ENCODE measurements at places on chromosomes 3 and 15.

GRCh38 chr3:127224118-127224517, 31.2 kb downstream of the PRR23E start:
- no peak for DNase-seq

GRCh38 chr3:32454111-32454510, 48.5 kb downstream of the CMTM6 start:
- DNase-seq, result no peak

DNA sequence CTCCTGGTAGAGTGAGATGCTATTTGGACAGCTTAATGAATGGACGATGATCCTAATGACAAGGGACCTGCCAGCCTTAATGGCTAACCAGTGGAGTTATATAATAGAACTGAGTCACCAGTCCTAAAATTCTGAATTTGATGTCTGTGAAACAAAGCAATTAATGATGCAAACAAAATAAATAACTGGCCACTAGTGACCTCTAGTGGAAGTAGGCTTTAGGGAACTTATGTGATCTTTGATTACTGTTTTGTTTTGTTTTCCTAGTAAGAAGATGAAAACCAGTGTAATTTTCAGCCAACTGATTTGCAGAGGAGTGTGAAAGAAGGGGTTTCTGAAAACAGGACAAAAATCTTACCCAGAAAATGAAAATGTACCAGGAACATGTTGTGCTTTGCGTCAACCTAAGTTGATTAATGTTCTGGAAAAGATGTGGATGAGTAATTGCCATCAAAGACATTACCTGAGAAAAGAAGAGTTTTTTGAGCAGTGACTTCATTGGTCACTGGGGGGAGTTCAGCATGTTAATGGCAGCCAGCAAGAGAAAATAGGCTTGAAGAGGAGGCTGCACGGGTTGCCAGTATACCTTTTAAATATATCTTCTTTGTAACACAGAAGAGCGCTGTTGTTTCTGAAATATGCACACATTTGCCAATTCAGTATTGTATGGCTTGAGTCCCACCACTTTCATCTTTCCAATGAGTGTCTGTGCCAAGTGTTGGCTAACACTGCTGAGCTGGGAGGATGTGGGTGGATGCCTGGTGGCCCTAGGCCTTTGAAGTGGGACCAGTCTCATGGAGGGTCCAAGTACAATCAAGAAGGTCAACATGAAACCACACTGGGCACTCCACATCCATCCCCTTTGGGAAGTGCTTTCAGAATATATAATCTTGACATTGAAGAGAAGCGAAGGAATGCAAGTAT, 9.3 kb downstream of the VEPH1 start:
- no peak for DNase-seq

DNA sequence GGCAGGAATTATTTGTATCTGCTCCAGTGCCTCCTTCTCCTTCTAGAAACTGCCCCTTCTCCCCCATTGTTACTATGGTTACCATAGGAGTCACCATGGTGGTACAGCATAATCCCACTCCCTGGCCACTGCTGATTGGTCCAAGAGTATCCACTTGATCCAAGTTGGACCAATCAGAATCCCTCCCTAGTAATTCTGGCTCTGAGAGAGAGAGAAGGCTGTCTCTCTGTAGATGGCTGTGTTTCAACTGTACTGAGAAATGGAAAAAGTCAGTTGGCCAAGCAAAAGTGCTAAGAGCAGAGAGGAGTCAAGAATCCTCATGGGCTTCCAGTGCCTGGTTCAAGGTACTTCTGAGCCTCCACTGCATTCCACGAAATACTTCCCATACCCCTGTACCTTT, 120.6 kb upstream of the SPATA12 start:
- DNase-seq, result no peak

- no peak for DNase-seq
Observed at GRCh38 chr15:38059665-38060064, 125.2 kb downstream of the TMCO5A start.

DNA sequence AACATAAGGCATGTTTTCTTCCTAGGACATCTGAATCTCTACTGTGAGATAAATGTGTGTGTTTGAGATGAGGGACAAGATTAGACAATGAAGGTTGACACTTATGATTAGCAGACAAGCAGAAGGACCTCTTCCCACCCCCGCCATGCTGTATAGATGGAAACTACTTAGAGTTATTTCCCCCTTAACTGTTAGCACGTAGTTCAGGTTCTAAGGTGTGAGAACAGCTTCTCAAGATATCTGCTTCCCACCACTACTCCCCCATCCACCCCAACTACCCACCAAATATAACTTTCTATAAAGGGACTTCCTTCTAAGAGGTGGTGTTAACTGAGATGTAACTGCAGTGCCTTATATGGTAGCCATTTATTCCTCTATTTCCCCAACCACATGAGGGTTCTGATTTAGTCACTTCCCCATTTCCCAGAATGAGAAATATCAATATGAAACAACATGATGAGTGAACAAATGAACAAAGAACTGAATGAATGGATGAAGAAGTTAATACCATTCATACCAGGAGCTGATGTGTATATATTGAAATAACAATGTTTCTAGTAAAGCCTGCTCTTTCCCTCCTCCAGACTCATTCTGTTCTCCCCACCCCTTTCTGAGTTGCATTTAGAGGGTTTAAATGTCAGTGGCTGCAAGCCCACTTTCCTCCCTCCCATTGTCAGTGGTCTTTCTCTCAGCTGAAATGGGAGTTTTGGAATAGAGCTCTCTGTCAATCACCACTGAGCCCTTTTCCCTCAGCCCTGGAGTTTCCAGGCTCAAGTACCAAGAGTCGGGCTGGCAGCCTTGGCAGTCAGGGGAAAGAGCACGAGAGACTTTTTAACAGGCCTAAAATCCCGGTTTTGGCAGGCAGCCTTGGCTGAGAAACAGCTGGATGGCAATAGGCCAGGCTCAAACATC, 7.7 kb upstream of the RFTN1 start:
- no peak for DNase-seq

- DNase-seq, result no peak
Observed at GRCh38 chr3:194243172-194243837, 107.4 kb downstream of the HES1 start.

DNA sequence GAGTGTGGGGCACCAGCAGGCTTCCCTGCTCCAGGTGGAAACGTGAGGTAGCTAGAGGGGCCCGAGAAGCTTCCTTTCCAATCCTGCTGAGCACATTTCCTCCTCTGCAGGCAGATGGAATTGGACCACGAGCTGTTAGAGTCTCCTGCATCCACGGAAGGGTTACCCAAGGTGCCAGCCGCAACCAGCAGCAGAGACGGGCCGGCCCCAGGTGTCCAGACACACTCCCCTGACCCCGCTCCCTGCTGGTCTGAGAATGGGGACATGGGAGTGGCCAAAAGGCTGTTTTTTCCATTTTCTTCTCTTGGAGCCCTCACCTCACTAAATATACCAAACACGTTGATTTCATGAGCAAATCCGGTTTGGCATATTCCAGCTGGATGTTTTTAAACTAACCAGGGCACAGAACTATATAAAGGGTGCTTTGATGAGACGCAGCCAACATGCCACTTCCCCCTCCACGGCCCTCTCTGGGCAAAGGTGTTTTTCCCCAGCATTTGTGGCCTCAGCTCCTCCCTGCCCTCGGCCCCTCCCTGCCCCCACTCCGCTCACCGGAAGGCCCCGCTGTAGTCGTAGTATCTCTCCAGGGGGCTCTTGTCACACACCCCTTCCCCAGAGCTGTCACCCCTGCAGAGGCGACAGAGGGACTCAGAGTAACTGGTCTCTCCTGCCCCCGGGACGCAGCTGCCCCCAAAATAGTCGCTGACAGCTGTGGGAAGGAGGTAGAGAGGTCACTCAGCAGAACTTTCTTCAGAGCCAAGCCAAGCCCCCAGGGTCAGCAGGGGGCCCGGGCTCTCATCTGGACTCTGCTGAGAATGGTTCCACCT, 7.0 kb downstream of the MELTF start:
- DNase-seq, result no peak

GRCh38 chr3:173702561-173702960, 305.0 kb downstream of the NLGN1 start:
- DNase-seq, result no peak

GRCh38 chr3:197593046-197593380, 37.2 kb upstream of the BDH1 start:
- no peak for DNase-seq

DNA sequence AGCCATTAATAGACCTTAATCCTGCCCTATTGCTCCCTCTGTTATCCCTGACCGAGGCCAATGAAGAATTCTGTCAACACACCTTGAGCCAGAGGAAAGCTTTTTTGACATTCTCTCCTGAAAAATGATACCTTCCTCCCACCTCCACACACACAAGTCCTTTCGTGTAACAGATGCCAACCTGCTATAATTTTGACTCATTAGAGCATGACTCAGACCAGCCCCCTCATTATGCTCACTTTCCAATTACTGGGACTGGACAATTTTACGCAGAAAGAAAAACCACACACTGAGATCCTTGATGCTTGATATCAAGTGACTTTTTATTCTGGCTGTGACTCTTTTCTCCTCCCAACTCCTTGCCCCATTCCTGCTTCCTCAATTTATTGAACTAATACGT, 50.9 kb downstream of the LSAMP start:
- DNase-seq, result no peak

GRCh38 chr15:38271144-38271543, 18.5 kb downstream of the SPRED1 start:
- DNase-seq, result no peak

GRCh38 chr15:36701336-36701735, 121.9 kb downstream of the CDIN1 start:
- no peak for DNase-seq

- DNase-seq, result no peak
Observed at GRCh38 chr15:61037031-61037430, 192.1 kb downstream of the RORA start.

DNA sequence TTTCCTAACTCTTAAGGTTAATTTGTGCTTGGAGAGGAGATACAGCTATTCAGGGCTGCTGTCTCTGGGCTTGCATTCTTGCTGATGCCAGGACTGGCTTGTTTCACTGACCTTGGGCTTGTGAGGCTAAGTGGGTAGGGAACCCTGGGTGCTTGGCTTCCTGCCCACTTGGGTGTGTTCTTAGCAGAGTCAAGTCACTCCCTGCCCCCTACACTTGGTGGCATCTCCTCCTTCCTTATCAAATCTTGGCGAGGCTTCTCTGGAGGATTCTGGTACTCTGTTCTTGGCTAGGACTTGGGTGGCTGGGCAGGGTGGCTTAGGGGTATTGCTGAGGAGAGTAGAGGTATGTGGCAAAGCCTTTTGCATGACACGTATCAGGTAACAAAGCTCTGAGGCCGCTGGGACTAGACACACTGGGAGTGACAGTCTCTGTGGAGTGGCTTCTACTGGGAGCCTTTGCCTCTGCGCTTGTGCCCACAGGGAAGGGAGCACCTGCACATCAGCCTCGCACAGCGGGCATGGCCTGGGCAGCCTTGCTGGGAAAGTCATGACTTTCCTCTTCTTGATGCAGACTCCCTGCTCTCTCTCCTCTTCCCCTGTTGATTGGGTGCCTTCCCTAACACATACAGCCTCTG, 41.8 kb downstream of the CHCHD6 start:
- DNase-seq, result no peak

DNA sequence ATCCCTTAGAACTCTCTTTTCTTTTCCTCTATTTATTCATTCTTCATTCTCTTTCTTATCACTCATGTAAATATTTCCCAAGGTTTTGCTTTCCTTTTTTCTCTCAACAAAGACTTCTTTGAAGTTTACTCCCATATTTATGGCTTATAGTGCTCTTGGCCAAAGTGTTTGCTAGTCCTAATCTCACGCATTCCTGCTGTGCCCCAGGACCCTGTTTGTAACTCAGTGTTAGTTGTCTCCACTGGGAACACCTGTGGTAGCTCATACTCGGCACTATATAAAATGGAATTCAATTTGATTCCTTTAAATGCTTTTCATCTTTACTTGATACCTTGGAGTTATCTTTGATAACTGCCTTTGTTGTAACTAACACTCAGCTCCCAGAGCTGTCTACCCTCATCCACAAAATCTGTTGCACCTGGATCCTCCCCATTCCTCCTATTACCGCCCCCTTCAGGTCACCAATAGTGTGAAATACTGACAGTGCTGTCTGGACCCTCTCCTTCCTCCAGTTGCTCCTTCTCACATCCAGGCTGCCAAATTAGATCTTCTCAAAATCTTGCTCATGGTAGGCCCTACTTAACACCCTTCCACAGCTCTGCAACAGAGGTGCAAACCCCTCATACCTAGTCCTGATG, 76.8 kb downstream of the TIGIT start:
- DNase-seq, result no peak

GRCh38 chr3:57009367-57009766, 51.1 kb upstream of the SPATA12 start:
- no peak for DNase-seq

DNA sequence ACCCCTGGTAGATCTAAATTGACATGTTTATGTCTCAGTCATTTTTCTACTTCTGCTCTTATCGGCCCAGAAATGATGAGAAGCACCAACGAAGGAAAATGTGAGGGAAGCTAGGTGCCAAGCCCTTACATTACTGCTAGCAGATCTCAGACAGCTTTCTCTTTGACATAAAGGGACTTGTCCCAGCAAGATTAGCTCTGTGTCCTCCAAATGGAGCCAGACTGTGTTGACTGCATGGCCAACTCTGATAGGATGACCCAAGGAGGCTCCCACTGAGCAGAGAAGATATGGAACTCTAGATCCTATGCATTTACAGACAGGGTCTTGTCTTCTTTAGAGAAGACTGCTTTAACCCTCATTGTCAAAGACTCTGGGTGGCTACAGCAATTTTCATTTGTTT, 2.8 kb upstream of the MCTP2 start:
- no peak for DNase-seq

DNA sequence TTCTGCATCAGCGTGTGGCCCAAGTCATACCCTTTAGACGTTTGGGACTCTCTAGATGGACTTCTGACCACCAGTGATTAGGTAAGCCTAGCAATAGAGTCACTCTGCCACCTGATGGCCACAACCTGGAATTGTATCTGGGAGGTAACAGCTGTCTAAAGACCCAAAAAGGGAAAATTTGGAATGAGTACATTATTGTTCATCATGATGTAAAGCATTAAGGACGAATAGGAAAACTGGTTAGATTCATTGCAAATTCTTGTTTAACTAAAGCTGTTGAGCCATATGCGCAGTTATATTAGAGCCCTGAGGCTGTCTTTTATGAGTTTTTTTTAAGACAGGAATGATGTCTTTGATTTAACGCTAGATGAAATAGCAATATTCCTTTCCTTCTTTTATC, 63.6 kb downstream of the FAM81A start:
- DNase-seq, result no peak

- DNase-seq, result no peak
Observed at GRCh38 chr3:14286887-14287500, 108.4 kb downstream of the LSM3 start.

- no peak for DNase-seq
Observed at GRCh38 chr15:35043373-35044095, 41.6 kb downstream of the NANOGP8 start.

GRCh38 chr3:139286241-139286640, 57.6 kb upstream of the MRPS22 start:
- DNase-seq, result no peak
